ENCODE measurements at places on chromosomes 2 and 18. TPM values are rescaled to one million over a fixed set of nuclear protein-coding genes. Genes with fewer than 3 reads are reported as not detected.

DNA sequence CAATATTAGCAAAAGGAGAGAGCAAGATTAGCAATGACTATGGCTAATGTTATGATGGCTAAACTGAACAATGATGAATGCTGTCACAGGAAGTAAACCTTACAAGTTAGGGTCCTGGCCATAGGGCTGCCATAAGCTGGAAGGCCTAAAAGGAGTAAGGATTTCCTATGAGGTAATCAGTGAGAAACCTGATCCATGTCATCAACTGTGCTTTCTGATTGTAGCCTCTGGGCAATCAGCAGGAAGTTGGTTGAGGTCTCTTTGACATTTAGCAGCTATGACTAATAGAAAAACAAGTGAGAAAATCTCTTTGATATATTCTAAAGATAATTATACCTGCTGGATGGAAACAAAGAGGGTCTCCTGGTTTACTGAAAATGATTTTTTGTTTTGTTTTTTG is 193.0 kb downstream of the RAB3GAP1 start:
- DNase-seq = peak; percentile 70

GRCh38 chr2:52113338-52113737 is 1081.4 kb upstream of the NRXN1 start:
- no peak for DNase-seq

- DNase-seq = peak; percentile 52
These were observed 57.7 kb downstream of the INHBB start for GRCh38 chr2:120403676-120404075.

GRCh38 chr2:160278879-160279177 is 78.8 kb upstream of the ITGB6 start:
- peak; percentile 35 for DNase-seq

- DNase-seq = no peak
These were observed 26.9 kb downstream of the ACVR1C start for GRCh38 chr2:157601807-157602206.

DNA sequence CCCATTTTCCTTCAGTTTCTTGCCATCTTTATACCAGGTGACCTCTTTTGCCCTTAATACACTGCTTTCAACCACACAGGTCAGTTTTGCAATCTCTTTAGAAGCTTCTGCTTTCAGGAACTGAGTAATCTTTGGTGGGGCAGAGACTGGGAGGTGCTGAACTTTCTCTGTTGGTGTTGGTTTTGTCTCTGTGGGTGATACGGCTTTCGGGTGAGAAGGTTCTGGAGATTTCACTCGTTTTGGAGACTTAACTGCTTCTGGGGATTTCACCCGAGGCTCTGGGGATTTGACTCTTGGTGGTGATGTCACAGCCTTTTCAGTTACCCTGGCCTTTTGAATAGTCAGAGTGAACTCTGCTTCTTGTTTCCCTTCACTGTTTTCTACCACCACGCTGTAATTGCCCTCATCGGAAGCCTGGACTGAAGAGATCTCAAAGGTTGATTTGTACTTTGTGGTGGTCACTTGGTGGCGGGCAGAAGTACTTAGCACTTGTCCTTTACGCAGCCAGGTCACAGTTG is 50.4 kb downstream of the PLEKHA3 start:
- DNase-seq = no peak

Gene CRYGC
- not detected for total RNA-seq

- DNase-seq = no peak
These were observed 196.8 kb upstream of the CYRIA start for GRCh38 chr2:16862471-16862870.

DNA sequence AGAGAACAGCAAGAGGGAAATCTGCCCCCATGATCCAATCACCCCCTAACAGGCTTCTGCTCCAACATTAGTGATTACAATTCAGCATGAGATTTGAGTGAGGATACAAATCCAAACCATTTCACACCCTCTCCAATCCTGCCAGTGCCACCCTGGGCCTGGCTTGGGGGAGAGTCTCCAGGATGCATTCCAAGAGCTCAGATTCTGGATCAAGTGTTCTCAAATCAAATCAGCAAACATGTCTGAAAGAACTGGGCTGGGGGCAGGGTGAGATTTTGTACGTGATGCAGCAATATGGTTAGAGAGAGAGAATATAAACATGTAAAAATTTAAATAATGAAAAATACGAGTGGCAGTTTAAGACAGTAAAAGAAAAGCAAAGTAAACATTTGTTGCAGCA is 2100.9 kb upstream of the CELF4 start:
- no peak for DNase-seq

- DNase-seq = no peak
These were observed 220.3 kb upstream of the NRP2 start for GRCh38 chr2:205461678-205462665.

- DNase-seq = no peak
These were observed 148.0 kb downstream of the UBR3 start for GRCh38 chr2:169975221-169975620.

GRCh38 chr2:150426315-150426714 is 61.2 kb downstream of the RND3 start:
- DNase-seq = no peak

GRCh38 chr2:121648206-121649148 is 785 bp downstream of the CLASP1 start:
- peak; percentile 36 for DNase-seq

DNA sequence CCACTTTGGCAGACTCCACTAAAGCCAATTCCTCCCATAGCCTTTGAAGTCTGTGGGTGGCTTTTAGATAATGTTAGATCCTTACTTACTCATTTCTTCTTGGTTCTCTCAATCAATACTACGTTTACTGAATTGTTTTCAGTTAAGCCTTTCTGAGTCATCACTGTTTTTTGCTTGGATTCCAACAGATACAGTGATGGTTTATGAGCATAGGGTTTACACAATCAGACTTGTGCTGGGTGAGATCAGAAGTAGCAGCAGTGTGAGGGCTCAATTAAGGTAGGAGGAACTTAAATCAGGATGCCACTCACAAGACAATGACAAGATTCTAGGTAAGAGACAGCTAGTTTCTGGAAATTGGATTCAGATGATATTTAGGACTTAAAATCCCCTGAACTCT is 297.7 kb upstream of the DOK6 start:
- no peak for DNase-seq

DNA sequence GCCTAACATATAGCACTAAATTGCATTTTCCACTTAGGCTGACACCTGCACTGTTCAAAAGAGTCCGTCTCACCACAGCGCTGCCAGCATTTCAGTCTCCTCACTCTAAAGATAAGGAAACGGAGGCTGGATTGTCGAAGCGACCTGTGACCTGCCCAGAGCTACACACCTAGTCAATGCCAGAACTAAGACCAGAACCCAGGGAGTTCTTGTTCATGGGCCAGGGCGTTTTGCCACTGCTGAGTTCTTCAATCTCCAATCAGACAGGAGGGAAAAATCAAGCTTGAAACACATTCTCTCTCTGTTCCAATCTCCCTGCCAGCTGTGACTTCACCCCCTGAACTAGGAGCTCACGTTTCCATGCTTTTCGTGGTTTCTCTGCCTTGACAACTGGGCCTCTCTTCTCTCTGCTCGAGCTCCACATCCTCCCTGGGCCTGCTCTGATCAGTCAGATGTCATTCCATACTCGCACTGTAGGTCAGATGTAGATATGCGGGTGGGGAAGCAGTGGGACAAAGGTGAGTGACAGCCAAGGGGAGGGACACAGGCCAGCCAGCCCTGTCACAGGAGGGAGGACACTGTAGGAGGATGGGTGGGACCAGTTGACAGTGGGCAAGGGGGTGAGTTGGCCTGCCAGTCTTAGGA is 221.1 kb upstream of the SMAD2 start:
- no peak for DNase-seq

DNA sequence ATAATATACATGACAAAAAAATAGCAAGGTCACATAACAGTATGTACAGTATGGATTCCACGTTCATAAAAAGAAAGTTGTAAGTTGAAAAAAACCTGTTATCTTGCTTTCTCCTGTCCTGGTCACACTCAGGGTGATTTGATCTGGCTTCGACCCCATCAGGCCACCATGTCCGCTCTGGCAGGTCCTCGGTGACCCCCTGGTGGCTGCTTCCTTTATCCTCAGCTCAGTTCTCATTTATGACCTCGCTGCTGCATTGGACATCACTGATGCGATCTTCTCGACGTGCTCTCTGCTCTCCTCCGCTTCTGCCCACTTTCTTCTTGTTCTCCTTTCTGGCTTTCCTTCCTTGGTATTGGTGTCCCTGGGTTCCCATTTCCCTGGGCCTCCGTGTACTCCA is 29.7 kb downstream of the DGKD start:
- no peak for DNase-seq

Gene CYBRD1
- total RNA-seq = 186 TPM

DNA sequence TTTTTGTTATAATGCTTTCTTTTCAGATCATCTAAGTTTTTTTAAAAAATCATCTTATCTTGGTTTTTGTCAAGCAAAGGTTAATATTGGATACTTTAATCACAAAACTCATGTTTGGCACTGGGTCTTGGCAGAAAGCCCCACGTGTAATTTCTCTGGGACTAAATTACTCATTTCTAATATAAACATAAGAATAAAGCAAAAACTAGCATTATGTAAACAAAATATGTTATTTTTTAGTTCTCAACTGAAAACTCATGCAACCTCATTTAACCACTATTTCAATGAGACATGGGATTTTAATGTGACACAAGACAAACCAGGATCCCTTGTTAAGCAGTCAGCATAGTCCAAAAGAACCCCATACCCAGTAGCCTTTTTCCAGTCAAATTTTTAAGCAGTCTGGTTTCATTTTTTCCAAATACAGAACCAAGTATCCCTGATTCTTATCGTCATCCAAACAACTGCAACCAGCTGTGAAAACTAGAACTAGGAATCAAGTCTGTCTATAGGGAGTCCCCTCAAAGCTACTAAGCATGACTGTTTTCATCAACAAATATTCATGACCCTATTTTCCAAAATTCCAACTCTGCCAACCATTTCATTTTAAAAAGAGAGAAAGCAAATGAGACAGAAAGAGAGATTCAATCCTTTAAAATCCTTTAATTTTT is 27.1 kb downstream of the PID1 start:
- no peak for DNase-seq

DNA sequence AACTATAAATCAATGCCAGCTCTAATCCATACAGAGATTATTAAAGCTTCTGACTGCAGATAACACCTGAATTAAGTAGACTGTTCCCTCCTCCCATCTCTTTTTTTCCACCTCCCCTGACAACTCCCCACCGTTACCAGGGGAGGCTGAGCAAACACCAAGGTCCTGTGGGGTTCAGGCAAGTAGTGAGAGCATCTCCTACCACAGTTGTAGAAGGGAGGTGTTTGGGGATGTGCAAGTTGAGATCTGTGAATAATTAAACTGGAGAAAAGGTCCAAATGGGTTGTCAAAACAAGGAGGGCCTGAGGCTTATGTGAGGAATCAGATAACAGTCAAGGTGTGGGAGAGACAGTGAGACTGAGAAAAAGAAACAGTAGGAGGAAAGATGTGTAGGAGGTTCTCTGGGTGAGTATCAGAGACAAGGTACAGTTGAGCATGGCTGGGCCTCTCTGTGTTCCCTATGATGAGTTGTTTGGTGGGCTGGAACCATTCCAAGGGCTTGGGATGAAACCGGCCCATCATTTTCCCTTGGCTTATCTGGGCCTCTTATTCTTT is 194.6 kb downstream of the CYRIA start:
- no peak for DNase-seq

DNA sequence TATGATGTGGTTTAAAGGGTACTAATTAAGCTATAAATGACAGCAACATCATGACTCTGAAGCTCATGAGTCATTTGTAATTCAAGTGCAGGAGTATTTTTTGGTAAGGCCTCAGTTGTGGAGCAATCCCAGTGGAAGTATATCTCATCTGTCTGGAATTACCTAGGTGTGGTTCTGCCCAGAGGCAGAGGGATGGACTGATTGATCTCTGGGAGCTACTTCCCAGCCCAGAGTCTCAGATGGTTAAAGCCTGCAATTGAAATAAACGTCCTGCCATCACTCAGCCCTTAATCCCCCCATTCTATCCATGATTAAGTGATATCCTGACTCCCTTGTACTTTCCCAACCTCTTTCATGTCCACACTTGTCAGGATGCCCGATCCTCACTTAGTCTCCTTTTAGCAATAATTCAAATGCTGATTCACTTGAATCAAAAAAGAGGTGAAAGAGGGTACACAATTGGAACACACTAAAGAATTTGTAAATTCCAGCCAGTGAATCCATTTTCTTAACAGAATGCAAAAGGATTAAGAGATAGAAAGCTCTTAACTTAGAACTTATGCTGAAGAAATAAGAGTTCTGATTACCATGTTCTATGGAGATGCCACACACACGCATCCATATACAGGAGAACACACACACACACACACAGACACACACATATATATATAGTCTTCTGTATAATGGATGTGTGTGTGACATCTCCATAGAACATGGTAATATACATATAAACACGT is 664.4 kb downstream of the NYAP2 start:
- DNase-seq = peak; percentile 76

Gene MGAT4A
- 8.0 TPM for total RNA-seq

DNA sequence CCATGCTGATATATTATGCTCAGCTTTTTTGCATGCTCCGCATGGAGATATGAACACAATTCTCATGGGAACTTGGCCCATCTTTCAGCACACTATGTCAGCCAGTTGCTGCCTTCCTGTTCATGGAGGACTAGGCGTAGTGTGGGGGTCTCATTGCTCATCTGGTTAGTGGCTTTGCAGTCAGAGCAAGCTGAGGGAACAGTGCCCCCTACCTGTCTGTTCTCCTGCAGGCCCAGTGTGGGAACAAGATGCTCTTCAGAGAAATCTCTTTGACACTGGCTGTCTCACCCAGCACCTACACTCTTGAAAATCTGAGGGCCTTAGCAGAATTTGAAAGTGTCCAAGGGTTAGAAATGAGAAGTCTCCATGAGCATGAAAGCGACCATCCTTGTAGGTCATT is 47.1 kb downstream of the SPTBN1 start:
- peak; percentile 38 for DNase-seq

GRCh38 chr18:2853926-2854664 is 7.3 kb downstream of the EMILIN2 start:
- no peak for DNase-seq

GRCh38 chr2:84839851-84840250 is 41.0 kb downstream of the TRABD2A start:
- no peak for DNase-seq

Gene DCDC2C
- total RNA-seq = not detected

DNA sequence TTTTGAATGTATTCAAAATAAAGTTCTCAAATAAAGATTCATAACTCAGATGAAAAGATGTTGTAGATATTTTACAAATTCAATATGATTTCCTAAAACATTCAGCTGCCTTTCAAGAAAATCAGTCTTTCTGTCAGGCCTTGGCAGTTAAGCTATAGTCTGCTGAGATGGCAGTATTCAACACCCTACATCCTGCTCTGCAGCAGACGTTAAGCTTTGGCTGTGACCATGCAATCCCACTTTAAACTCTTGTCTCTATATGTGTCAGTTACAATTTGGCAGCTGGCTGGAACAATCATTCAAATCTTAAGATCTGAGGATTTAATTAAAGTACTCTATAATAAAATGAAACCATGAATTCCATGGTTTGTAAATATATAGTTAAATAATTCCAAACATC is 567.3 kb upstream of the ZNF804A start:
- no peak for DNase-seq

- no peak for DNase-seq
These were observed 361 bp upstream of the HAT1 start for GRCh38 chr2:171921970-171922229.

- DNase-seq = no peak
These were observed 46.0 kb upstream of the CTIF start for GRCh38 chr18:48492880-48493279.

Gene DNAH7
- 0.40 TPM for total RNA-seq

- DNase-seq = no peak
These were observed 65.1 kb downstream of the TFCP2L1 start for GRCh38 chr2:121219866-121220265.

- no peak for DNase-seq
These were observed 167.9 kb downstream of the CCDC102B start for GRCh38 chr18:68965817-68966216.
